ENCODE measurements at places on chromosomes 5 and 9.
A peak's percentile ranks its signal among the peaks of the same experiment; 100 is the strongest.

DNA sequence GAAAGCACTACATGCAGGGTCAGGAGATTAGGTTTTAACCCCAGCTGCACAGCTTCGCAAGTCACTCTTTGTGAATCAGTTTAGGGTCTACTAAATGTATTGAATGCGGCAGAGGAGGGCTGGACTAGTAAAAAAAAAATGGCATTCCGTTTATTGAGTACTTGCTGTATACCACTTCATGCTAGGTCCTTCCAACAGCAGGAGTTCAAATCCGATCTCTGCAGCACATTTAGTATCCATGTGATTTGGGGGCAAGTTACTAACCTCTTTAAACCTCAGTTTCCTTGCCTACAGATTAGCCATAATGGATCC is 204.4 kb downstream of the SNCAIP start:
- DNase-seq, result no peak

DNA sequence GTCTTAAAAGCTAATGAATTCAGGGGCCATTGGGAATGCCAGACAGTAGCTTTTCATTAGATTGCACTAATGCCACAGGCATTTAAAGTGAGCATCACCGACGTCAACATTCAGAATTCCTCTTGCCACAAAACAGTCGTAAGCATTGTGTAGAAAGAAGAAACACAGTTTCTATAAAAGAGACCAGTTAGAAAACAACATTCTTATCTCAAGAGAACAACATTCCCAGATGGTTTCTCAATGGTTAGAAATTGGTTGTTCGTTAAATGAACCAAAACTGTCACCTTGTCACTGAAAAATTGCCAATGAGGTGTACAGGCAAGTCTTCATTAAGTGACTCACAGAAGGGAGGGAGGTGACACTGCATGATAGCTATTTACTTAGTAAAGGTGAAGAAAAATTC is 401.6 kb upstream of the PRR16 start:
- DNase-seq, result no peak

DNA sequence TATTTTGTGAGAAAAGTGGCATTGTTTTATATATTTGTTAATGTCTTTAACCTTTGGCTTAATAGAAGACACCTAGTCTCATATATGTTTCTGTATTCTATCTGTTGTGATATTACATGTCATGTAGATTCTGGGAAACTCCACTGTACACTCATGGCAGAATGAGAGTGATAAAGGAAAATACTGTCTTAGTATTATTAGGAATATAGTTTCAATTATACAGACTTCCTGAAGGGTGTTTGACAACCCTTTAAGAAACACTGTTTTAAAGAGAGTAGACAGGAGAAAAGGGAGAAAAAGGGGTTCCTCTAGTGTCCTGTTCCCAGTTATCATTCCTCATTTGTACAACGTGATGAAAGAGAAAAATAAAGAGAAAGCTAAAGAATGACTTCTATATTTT is 42.1 kb upstream of the SPEF2 start:
- no peak for DNase-seq

- DNase-seq, result no peak
These were observed 90.2 kb upstream of the SH3PXD2B start for GRCh38 chr5:172544371-172545095.

DNA sequence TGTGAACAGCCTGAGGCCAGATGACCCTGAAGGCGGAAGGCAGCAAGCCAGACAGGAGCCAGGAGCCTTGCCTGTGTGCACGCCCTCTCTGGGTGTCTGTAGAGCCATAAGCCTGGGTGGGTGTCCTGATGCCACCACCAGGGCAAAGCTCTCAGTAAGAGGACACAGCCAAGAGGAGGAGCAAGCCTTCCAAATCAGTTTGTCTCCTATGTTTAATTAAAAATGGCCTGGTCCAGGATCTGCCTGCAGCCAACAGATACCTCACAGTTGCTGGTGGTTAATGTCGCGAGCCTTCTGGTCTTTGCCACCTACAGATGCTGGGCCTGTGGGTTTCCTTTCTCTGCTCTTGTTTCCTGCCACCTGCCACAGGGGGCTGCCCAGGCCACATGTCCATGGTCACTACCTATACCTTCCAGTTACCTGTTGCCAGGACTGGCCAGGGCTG is 56.9 kb downstream of the SYK start:
- no peak for DNase-seq

DNA sequence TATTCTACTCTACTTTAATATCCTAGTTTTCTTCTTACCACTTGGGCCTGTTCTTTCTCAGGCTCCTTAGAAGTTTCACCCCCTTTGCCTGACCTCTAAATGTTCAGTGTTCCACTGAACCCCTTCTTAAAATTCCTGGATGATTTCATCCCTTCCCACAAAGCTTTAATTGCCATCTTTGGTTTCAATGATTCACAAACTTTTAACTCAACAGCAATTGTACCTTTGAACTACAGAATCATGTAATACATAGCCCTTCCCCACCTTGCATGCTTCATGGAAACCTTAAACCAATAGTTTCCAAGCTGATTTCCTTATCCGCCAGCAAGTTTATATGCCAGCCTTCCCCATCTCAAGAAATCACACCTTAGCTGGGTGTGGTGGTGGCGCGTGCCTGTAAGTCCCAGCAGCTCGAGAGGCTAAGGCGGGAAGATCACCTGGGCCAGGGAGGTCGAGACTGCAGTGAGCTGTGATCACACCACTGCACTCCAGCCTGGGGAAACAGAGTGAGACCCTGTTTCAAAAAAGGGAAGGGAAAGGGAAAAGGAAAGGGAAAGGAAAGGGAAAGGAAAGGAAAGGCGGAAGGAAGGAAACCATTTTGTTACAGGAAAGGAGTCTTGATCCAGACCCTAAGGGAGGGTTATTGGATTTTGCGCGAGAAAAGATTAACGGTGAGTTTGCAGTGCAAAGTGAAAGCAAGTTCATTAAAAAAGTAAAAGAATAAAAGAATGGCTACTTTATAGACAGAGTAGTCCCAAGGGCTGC is 1023.7 kb upstream of the DMAC1 start:
- DNase-seq, result no peak

- DNase-seq, result no peak
These were observed 94.5 kb downstream of the TMC1 start for GRCh38 chr9:72615931-72616330.

DNA sequence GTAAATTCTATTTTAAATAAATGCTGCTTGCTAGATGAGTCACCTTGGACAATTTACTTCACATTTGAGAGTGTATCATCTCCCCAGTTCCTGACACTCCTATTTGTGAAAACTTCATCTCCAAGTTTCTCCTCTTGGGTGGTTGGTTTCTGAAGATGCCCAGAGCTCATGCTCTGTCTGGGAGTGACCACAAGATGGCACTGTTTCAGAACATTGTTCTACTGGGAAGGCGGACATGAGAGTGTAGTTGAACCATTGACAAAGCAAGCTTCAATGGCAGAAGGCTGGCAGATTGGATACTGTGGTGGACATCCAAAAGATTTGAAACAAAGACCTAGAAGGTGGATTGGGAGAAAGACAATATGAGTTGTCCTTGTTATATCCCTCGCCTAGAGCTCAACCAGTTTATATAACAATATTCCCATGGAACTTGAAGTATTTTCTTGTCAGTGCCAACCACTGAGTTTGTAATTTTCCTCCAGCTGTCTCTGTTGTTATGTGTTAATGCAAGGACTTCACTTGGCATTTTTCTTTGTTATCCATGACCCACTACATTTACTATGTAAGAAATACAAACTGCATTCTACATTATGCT is 234.3 kb upstream of the ANKH start:
- peak; percentile 53 for DNase-seq

Measured in NCI-H1417 (cell line).